ENCODE measurements at places on chromosomes 1 and 21.

- no peak for DNase-seq
Observed at GRCh38 chr1:113303267-113303666, 87.0 kb upstream of the MAGI3 start.

DNA sequence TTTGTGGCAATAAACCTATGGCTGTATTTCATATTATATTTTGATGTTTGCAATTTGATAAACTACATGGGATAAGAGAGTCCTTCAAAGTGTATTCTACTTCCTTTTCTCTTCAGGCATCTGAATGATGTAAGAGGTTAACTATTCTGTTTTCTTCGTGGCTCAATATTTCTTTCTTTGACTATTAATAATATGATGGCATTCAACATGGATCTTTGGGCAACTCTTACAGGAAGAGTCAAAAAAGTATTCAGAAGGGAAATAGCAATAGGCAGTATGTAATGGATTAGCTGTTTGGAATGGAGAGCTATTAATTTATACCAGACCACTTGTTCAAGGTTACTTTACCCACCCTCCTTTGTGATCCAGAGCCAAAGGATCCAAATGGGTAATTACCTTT lies 74.4 kb downstream of the HMCN1 start:
- no peak for DNase-seq

DNA sequence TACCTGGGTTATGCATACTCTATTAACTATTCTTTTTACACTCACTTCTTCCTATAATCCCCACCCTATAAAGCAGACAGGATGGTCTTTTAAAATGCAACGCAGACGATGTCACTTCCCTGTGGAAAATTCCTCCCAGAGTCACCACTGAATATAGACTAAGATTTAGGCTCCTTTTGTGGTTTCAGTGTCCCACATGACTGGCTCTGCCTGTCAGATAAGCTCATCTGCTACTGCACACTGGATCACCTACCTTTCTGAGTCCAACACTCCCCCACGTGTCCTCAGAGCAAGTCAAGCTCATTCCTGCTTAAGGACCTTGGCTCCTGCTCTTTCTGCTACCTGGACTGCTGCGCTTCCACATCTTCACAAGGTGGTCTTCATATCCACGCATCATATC lies 73.0 kb upstream of the SIPA1L2 start:
- DNase-seq = no peak

GRCh38 chr1:53666566-53666965 lies 72.4 kb downstream of the GLIS1 start:
- no peak for DNase-seq
